ENCODE measurements at places on chromosomes 7 and 10.
A peak's percentile ranks its signal among the peaks of the same experiment; 100 is the strongest.

- peaks cover 10% of the 10 kb centered on the region for H3K36me3 ChIP-seq
- DNase-seq: no peak
- H3K4me1 ChIP-seq: peaks cover 29% of the 10 kb centered on the region
- peak overlapping the region; percentile 3 for H3K4me3 ChIP-seq
- H3K27me3 ChIP-seq: no peaks in the 10 kb centered on the region
- peak overlapping the region; percentile 46 for H3K27ac ChIP-seq
These were observed 4.0 kb downstream of the RADIL start for GRCh38 chr7:4879396-4880081.

DNA sequence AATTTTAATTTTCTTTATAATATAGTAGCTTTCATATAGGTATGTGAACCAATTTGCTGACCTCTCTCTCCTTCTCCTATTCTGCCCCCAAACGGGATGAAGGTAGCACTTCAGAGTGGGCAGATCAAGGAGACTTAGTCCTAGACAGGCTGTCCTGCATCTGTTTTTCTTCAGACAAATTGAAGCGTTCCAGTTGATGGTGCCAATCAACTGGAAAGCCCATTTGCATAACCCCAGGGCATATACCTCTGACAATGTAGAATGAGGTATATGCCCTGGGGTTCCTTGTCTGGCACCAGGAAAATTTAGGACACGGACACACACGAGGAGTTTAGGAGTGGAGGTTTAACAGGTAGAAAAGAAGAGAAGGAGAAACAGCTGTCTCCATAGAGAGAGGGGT lies 502.9 kb downstream of the HTR7 start:
- H3K36me3 ChIP-seq: no peaks in the 10 kb centered on the region
- H3K27me3 ChIP-seq: no peaks in the 10 kb centered on the region
- no peak overlapping the region for H3K4me3 ChIP-seq
- no peak for DNase-seq
- no peaks in the 10 kb centered on the region for H3K4me1 ChIP-seq
- no peak overlapping the region for H3K27ac ChIP-seq

GRCh38 chr10:9823268-9823930 lies 1194.3 kb upstream of the CELF2 start:
- no peaks in the 10 kb centered on the region for H3K36me3 ChIP-seq
- no peak overlapping the region for H3K27ac ChIP-seq
- no peak overlapping the region for H3K4me3 ChIP-seq
- no peak for DNase-seq
- H3K27me3 ChIP-seq: no peaks in the 10 kb centered on the region

DNA sequence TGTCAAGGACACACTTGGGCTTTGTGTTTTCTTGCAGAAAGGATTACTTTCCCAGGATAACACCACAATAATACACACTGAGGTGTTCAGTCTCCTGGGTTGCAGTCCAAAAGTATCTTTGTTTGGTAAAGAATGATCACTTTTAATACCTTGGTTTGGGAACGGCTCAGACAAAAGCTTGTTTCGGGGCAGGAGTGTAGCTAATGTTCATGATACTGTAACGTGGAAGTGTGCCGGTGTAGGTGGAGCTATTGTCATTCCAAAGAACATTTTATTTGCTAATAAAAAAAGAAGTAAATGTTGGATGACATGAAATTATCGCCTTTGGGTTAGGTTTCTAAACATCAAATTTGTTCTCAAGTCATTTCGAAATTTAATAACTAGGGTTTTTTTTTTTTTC lies 1.2 kb downstream of the EIF4H start:
- no peak for DNase-seq
- H3K27me3 ChIP-seq: no peaks in the 10 kb centered on the region
- peak overlapping the region; percentile 96 for H3K4me3 ChIP-seq
- H3K36me3 ChIP-seq: peaks cover 40% of the 10 kb centered on the region
- peak overlapping the region; percentile 97 for H3K27ac ChIP-seq

- no peaks in the 10 kb centered on the region for H3K4me1 ChIP-seq
- DNase-seq: no peak
- H3K36me3 ChIP-seq: no peaks in the 10 kb centered on the region
These were observed 7.0 kb upstream of the MMP21 start for GRCh38 chr10:125782616-125783015.

- no peak overlapping the region for H3K4me3 ChIP-seq
- peaks cover 5% of the 10 kb centered on the region for H3K4me1 ChIP-seq
- no peak overlapping the region for H3K27ac ChIP-seq
- no peaks in the 10 kb centered on the region for H3K27me3 ChIP-seq
- no peak for DNase-seq
- H3K36me3 ChIP-seq: no peaks in the 10 kb centered on the region
These were observed 131.1 kb downstream of the CYP26A1 start for GRCh38 chr10:93204494-93205485.

GRCh38 chr7:157694376-157694665 lies 357.5 kb downstream of the DNAJB6 start:
- H3K4me1 ChIP-seq: peaks cover 11% of the 10 kb centered on the region
- no peaks in the 10 kb centered on the region for H3K36me3 ChIP-seq
- DNase-seq: no peak
- H3K27me3 ChIP-seq: peaks cover 53% of the 10 kb centered on the region
- H3K4me3 ChIP-seq: no peak overlapping the region

DNA sequence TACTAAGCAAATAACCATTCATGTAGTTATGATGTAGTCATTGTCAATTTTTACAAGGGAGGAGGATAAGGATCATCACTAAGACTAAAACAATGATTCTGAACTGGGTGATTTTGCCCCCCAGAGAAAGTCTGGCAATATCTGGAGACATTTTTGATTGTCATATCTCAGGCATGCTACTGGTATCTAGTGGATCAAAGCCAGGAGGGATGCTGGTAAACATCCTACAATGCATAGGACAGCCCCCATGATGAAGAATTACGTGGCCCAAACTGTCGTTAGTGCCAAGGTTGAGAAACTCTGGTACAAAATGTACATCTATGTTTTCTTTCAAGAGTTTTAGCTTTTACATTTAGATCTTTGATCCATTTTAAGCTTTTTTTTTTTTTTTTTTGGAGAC lies 57.3 kb downstream of the GBF1 start:
- no peak overlapping the region for H3K4me3 ChIP-seq
- no peak overlapping the region for H3K27ac ChIP-seq
- no peaks in the 10 kb centered on the region for H3K36me3 ChIP-seq
- peaks cover 13% of the 10 kb centered on the region for H3K4me1 ChIP-seq
- no peak for DNase-seq

DNA sequence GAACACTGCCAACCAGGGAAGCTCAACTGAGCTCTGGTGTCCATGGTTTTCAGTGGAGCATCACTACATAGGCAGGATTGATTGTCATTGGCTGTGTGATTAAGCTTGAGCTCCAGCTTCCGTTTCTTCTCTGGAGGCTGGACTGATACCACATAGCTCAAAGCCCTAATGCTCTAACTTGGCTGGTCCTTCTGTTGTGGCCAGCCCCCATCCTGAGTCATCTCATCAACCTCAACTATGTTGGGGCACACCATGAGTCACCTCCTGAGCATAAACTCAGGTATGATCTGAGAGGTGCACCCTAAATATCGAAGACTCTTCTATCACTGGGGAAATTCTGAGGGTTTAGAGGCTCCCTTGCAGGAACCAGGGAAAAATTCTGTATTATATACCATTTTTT lies 114.5 kb upstream of the INHBA start:
- H3K27ac ChIP-seq: no peak overlapping the region
- H3K4me3 ChIP-seq: no peak overlapping the region
- H3K27me3 ChIP-seq: no peaks in the 10 kb centered on the region
- no peak for DNase-seq
- H3K4me1 ChIP-seq: no peaks in the 10 kb centered on the region
- H3K36me3 ChIP-seq: no peaks in the 10 kb centered on the region

GRCh38 chr10:96339956-96340904 lies 18.6 kb downstream of the OPALIN start:
- peak; percentile 56 for DNase-seq
- H3K4me3 ChIP-seq: no peak overlapping the region
- no peak overlapping the region for H3K27ac ChIP-seq
- H3K27me3 ChIP-seq: peaks cover 2% of the 10 kb centered on the region
- H3K4me1 ChIP-seq: no peaks in the 10 kb centered on the region

DNA sequence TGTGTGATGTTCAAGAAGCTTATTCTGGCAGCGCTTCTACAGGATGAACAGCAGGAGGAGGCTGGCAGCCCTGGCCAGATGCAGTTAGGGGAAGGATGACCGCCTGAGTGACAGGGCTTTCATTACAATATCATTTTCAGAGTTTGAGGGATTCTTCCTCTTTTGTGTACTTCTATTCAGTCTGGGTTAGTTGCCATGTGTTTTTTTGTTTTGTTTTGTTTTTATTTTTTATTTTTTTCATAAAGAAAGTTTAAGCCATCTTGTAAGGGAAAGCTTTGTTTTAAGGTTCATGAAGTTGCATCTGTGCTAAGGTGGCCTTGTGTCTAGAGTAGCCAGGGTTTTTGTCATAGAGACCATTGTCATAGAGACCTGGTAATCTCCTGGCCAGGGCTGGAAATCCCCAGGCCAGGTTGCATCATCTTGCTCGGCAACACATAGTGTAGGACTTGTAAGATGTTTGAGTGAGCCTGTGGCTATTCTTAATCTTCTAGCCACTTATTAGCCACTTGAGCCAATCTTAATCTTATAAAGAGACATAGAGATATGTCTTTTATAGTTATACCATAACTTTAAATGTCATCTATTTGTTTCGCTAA lies 230.5 kb upstream of the TMEM229A start:
- H3K4me1 ChIP-seq: no peaks in the 10 kb centered on the region
- no peak overlapping the region for H3K4me3 ChIP-seq
- H3K36me3 ChIP-seq: no peaks in the 10 kb centered on the region
- no peaks in the 10 kb centered on the region for H3K27me3 ChIP-seq
- no peak overlapping the region for H3K27ac ChIP-seq

- peaks cover 54% of the 10 kb centered on the region for H3K4me1 ChIP-seq
- peak within 1 kb of the TSS; percentile 55 for H3K4me3 ChIP-seq
- peak; percentile 53 for DNase-seq
- H3K27ac ChIP-seq: peak within 1 kb of the TSS; percentile 88
These were observed at the start of gene IFIT3 for GRCh38 chr10:89327803-89328441. TSS of gene IFIT3 (plus strand) at chr10:89327997. CDS start at chr10:89328074, 77 bp downstream.

GRCh38 chr7:50552921-50553320 lies 12.3 kb downstream of the DDC start:
- peaks cover 5% of the 10 kb centered on the region for H3K27me3 ChIP-seq
- H3K4me3 ChIP-seq: no peak overlapping the region
- no peaks in the 10 kb centered on the region for H3K36me3 ChIP-seq
- H3K4me1 ChIP-seq: peaks cover 5% of the 10 kb centered on the region

GRCh38 chr10:115975506-115975905 lies 297.5 kb downstream of the GFRA1 start:
- H3K4me3 ChIP-seq: no peak overlapping the region
- H3K27ac ChIP-seq: no peak overlapping the region
- H3K27me3 ChIP-seq: no peaks in the 10 kb centered on the region

DNA sequence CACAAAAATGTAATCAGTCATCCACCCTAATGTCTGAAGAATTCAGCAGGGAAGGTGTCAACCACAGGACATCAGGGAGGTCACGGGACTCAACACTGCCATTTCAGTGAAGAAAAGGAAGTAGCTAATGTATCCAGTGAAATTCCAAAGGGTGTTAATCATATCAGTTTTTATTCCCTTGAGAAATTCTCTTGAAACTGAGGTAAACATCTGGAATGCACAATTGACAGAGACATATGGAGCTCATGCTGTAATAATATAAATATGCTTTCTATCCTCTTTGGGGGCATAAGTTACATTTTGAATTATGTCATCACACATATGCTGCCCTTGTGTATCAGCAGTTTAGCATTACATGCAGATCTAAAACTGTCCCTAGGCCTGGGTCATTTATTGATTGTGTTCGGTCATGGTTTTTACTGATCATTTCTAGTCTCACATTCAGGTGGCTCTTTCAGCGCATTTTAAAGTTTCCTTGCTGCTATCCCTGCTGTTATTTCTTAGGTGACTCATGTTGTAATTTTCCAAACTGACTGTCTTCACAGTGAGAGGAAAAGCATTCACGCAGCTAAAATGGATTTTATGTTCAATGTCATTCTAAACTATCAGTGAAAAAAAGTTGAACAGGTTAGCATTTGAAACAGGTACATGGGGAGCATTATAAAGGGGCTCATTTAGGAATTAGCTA lies 273.9 kb downstream of the TSPAN12 start:
- H3K4me3 ChIP-seq: no peak overlapping the region
- DNase-seq: no peak
- H3K27me3 ChIP-seq: no peaks in the 10 kb centered on the region
- no peaks in the 10 kb centered on the region for H3K4me1 ChIP-seq

DNA sequence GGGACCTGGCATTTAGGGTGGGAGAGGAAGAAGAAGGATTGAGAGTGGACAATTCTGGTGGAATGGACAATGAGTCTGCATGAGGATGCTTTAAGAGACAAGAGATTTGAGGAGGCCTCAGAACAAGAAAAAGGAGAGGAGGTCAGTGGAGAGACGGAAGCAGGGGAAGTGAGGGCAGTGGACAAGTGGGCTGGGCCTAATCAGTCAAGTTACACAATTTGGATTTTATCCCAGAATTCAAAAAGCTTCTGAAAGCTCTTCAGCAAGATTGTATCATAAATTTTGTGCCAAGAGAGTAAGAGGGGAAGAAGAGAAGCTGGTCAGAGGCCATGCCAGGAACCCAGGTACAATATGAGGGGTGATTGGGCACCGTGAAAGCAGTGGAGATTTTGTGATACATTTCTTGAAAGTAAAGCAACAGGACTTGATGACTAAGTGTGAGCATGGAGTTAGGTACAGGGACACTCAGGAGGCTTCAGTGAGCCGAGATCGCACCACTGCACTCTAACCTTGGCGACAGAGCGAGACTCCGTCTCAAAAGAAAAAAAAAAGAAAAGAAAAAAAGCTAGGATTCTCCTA lies 19.3 kb upstream of the TSPAN13 start:
- H3K36me3 ChIP-seq: no peaks in the 10 kb centered on the region
- DNase-seq: no peak
- peaks cover 6% of the 10 kb centered on the region for H3K4me1 ChIP-seq
- H3K27ac ChIP-seq: peak overlapping the region; percentile 29
- H3K4me3 ChIP-seq: peak overlapping the region; percentile 23

DNA sequence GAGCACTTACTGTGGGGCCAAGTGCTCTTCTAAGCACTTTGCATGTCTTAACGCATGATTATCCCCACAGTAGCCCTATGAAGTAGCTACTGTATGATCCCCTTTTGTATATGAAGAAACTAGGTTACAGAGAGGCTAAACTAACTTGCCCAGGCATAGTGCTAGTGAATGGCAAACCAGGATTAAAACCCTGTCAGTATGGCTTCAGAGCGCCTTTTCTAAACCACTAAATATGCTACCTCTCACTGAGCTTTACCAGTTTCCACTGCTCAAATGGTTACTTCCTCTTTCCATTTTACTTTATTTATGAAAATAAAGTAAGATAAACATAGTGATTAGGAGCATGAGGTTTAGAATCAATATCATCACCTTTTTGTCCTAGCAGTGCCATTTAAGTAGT lies 73.6 kb downstream of the PODXL start:
- DNase-seq: no peak
- H3K4me1 ChIP-seq: peaks cover 12% of the 10 kb centered on the region
- H3K27ac ChIP-seq: no peak overlapping the region

GRCh38 chr10:122702275-122702674 lies 2.6 kb upstream of the C10orf120 start:
- no peaks in the 10 kb centered on the region for H3K4me1 ChIP-seq
- no peaks in the 10 kb centered on the region for H3K27me3 ChIP-seq
- H3K36me3 ChIP-seq: no peaks in the 10 kb centered on the region
- no peak for DNase-seq

GRCh38 chr7:154914996-154915380 lies 87.9 kb downstream of the PAXIP1 start:
- H3K4me3 ChIP-seq: no peak overlapping the region
- H3K27me3 ChIP-seq: peaks cover 20% of the 10 kb centered on the region
- H3K27ac ChIP-seq: no peak overlapping the region
- DNase-seq: no peak
- no peaks in the 10 kb centered on the region for H3K36me3 ChIP-seq

All from lower lobe of right lung (tissue), 2 donors.